ENCODE measurements at places on chromosomes 2 and 18.

GRCh38 chr2:106547164-106547903 is 60.2 kb downstream of the CD8B2 start:
- no peak for DNase-seq

GRCh38 chr2:75310876-75311275 is 111.6 kb upstream of the TACR1 start:
- DNase-seq: no peak

- DNase-seq: no peak
Measured at GRCh38 chr2:174748948-174749347, 15.3 kb downstream of the CHRNA1 start.

DNA sequence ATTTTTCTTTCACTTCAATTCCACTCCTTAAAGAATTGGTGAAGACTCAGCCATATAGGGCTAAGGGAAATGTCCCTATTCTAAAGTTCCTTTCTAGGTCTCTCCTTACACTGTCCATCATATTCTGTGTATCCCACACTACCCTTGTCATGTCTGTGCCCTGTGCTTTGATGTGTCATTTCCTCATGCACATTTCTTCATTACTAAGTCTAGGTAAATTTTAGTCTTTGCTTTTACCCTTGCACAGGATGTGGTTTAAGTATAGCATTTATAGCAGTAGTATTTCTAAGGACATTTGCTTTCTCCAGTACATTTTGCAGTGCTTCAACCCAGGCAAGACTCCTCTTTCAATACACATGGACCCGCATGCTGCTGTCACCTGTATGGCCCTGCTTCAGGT is 221.5 kb upstream of the ACVR2A start:
- DNase-seq: no peak

- DNase-seq: no peak
Measured at GRCh38 chr18:50281972-50282520, 723 bp upstream of the MBD1 start.

- DNase-seq: no peak
Measured at GRCh38 chr18:37779220-37779619, 213.6 kb upstream of the CELF4 start.

DNA sequence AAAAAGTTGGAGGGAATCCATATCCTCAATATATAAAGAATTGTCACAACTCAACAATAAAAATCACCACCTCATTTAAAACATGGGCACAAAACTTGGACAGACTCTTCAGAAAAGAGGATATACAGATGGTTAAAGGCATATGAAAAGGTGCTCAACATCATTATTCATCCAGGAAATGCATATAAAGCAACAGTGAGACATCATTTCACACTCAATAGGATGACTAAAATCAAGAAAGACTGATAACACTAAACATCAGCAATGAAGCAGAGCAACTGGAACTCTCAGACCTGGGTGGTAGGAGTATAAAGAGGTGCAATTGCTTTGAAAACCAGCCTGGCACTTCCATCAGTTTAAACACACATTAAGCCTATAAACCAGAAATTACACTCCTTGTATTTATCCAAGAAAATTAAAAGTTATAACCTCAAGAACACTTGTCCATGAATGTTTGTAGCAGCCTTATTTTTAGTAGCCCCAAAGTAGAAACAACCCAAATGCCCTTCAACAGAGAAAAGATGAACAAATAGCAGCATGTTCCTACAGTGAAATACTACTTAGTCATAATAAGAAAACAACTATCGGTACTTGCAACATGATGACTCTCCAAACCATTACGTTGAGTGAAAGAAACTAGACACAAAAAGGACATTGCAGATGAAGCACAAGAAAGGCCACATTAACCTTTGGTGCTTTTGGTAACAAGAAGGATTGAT is 79.1 kb upstream of the TANC1 start:
- DNase-seq: no peak

DNA sequence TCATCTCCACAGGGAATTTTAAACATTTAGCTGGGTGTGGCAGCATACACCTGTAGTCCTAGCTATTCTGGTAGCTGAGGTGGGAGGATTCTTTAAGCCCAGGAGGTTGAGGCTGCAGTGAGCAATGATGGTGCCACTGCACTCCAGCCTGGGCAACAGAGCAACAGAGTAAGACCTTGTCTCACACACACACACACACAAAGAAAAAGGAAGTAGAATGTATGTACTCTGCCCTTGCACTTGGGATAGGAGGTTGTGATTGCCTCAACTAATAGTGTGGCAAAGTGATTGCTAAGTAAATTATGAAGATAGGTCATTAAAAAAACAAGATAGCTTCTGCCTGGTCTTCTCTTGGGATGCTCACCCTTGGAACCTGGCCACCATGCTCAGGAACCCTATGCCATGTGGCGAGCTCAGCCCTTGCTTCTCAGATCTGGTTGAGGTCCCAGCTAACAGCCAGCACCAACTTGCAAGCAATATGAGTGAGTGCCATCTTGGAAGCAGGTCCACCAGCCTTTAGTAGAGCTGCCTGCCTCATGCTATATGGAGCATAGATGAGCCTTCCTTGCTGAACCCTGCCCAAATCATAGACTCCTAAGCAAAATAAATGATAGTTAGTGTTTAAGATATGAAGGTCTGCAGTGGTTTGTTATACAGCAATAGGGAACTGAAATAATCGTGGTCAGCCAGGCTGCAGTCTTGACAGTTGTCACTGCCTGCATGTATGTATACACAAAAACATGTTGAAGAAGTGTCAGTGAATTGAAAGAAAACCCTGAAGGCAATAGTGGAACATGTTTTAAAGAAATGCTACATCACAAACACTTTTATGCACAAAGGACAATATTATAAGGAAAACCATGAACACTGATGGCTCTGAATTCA is 30.1 kb upstream of the PNO1 start:
- DNase-seq: no peak

- DNase-seq: no peak
Measured at GRCh38 chr2:10584242-10584753, 105.5 kb downstream of the NOL10 start.

- DNase-seq: no peak
Measured at GRCh38 chr2:22056621-22057132, 932.9 kb downstream of the TDRD15 start.

DNA sequence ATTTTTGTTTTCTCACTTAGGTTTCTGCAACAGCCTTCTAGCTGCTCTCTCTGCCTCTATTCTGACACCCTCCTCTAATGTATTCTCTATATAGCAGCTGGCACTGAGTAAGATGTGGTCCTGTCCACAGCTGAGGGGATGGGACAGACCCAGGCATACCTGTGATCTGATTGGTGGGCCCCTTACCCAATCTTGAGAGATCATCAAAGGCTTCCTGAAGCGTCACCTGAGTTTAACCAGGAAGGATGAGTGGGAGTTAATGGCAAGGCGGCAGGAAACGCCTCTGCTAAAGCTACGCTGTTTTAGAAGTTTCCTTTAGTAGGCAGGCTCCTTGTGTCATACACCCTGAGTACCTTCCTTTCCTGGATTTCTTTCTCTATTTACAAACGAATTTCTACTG is 5.7 kb upstream of the TET3 start:
- no peak for DNase-seq

DNA sequence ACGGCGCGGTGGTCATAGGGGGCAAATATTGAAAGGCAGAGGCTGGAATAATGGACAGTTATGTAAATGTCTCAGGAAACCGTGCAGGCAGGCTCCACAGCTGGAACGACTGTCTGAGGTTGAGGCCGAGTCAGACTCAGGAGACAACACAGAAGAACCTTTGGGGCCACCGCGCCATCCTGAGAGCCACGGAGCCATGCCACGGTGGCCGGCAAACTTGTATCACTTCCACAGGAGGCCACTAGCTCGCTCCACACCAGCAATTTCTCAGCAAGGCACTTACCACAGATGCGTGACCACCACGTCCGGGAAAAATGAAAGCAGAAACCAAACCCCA is 156.7 kb upstream of the SALL3 start:
- DNase-seq: no peak

DNA sequence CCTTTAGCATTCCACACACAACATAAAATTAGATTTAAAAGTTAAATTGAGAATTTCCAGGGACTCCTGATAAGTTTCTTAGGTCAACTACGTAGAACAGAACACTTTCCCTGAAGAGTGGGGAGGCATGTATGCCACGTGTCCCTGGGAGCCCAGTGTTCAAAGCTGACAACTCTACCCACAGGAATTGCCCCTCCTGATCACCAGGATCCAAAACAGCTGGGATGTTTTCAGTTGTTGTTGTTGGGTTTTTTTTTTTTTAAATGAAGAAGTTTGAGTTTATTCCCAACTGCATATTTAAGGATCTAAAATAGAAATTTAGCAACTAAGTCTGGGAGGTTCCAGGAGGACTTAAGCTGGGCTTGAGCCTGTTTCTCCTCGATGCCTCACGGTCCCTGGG is 100.5 kb downstream of the TPGS2 start:
- DNase-seq: no peak

GRCh38 chr2:148455791-148456190 is 188.8 kb upstream of the EPC2 start:
- DNase-seq: no peak

DNA sequence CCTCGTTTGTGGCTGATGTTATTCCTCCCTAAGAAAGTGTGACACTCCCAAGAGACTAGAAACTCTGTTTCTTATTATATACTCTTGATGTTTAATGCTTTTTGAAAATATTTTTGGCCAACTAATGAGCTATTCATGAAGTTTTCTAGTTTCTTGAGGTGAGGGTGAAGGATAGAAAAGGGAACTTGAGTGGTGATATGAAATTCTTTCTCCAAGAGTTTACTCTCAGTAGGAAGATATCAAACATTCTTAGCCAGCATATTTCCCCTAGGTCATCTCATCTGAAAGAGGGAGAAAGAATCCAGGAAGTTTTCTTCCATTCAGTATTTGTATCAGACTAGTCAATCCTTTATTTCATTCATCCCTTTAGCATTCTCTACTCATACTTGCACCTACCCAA is 95.7 kb downstream of the MAP3K20 start:
- DNase-seq: no peak

- no peak for DNase-seq
Measured at GRCh38 chr18:13260197-13260934, 41.8 kb downstream of the LDLRAD4 start.

DNA sequence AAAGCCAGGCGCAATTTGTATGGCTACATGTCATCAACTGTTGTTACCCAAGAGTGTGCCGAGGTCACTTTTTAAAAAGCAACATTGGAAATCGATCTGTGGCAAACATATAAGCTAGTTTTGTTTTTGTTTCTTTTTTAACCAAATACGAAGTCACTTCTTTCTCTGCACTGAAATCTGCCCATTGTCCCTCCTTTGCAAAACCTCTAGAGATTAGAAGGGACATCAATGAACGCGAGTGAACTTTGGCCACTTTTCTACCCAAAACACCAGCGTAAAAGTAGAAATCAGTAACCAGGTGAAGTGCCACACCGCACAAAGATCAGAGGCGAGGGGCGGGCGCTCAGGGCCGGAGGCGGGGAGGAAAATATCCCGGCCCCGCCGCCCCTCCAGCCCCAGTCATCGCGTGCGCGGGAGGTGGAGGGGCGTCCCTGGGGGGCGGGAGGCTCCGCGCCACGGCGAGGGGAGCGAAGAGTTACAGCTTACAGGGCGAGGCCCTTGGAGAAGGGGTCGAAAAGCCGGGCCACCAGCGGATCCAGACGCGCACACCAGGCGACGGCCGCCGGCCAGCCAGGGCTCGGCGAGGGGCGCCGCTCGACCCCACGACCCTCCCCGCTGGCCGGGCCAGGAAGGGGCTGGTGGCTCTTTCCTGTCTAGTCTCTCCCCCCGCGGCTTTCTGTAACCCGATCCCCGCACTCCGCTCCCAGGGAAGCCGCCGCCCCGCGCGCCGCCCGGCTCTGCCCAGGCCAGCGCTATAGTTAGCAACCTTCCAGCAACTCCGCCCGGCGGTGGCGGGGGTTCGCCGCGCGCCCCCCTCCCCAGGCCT is 993 bp downstream of the RBMS1 start:
- DNase-seq: no peak

DNA sequence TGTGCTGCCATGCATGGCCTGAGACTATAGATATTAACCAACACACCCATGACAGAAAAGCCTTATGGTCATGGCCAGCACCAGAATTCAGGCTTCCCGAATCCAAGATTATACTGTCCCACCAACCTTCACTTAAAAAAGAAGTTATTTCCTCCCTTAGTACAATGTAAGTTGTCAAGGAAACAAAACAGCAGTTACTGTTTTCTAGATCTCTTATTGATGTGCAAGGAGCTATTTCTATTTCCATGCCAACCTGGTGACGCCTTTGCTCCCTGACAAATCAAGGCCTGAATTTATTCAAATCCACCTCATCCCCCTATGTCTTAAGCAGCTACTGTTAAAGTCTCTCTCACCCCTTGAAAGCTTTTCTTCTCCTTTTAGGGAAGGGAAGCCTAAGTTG is 249.3 kb downstream of the ZNF521 start:
- DNase-seq: no peak

GRCh38 chr2:180481998-180482397 is 474.9 kb upstream of the CWC22 start:
- DNase-seq: no peak

- no peak for DNase-seq
Measured at GRCh38 chr2:75233965-75234364, 34.6 kb upstream of the TACR1 start.

DNA sequence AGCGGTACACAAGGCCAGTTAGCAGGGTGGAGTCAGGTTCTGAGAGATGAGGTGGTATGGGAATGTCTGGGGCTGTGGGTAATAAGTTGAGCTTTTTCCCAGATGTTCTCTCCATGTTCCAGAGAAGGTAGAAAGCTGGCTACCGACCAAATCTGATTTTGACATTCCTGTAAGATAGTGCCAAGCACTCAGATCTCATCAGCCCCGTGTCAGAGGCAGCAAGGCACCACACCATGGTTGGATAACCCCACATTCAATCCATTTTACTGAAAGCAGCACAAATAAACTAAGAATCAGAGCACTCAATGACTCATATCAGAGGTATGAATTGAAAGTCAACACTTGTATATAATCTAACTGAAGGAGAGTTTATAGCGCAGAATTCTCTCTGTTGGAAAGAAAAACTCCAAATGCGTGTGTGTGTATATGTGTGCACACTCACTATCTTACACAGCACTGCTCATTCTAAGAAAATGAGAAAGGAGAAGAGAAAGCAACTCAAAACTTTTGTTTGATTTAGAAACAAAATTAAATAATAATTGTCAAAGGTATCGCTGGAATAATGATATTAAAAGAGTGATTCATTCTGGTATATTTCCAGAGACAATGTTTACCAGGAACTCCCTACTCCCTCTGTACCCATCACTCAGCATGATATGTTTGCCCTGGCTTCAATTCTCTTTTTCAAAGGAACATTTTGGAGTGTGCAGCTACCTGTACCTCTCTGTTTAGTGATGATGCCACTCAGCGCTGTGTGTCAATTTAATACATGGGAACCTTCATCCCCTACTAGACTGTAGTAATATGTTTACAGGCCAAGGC is 375.1 kb upstream of the ID2 start:
- no peak for DNase-seq

DNA sequence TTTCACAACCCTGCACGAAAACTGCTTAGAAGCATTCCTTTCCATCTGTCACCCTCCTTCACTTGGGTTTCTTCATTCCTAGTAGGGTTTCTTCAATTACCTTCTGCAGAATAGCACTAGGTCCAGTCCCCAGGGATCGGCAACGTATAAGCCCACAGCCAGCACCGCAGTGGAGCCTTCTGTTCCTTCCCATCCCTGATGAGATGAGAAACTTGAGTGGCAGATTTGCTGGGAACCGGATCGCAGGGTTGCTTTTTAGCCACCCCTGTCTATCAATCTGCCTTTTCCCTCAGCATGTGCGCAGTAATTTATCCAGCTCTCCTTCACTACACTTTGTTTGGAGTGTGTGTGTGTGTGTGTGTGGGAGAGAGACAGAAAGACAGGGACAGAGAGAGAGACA is 94.2 kb downstream of the CD8B2 start:
- no peak for DNase-seq

Measured in cortex of kidney (tissue), 1 donor.